ENCODE measurements at places on chromosomes 13 and 19.

DNA sequence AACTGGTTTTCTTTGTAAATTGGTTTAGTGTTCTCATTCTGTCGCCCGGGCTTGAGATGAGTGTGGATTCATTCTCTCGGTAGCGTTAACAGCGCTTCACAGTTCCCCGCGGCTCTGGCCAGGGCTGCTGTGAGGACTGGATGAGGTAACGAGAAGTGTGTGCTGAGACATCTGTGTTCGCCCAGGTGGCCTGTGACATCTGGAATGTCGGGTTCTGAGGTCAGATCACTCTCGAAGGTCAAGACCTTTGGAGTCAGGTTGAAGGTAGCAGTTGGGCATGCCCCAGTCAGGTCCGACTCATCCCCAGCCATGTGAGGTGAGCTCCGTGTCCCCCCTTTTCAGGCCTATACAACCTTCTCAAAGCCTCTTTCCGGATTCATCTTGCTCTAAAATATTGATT is 13.4 kb upstream of the TUBGCP3 start:
- no peak for DNase-seq

GRCh38 chr13:110412132-110412914 is 105.2 kb downstream of the COL4A2 start:
- peak; percentile 24 for DNase-seq

DNA sequence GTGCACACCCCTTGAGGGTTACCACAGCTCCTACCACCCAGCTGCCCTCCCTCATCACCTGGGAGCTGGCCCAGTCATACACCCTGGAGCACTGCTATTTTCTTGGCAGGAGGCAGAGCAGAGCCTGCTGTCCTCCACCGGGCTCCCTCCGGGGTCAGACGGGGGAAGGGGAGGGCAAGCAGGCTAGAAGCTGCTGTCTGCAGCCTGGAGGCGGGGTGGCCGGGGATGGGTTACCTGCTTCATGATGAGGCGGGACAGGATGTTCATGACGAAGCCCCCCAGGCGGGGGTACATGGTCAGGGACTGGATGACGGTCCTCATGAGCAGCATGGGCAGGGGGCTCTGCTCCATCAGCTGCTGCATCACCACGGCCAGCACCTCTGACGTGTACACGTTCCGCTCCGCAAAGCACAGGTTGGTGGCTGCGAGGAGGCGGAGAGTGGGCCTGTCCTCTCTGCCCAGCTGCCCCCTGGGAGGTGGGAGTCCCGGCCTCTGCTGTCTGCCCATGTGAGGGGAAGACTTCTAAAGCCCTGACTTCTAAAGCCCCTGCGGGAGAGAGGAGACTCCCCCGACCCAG is 2.7 kb upstream of the RSPH6A start:
- no peak for DNase-seq

DNA sequence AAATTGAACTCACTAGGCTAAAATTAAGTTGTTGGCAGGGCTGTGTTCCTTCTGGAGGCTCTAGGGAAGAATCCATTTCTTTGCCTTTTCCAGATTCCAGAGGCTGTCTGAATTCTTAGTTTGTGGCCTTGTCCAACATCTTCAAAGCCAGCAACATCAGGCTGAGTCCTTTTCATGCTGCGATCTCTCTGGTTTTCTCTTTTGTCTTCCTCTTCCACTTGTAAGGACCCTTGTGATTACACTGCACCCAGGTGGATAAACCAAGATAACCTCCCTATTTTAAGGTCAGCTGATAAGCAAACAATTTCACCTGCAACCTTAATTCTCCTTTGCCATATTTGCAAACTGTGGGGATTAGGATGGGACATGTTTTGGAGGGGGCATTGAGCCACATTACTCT is 11.5 kb downstream of the UTP14C start:
- DNase-seq: no peak

- DNase-seq: no peak
These were observed 5.9 kb downstream of the MED16 start for GRCh38 chr19:887072-887471.

DNA sequence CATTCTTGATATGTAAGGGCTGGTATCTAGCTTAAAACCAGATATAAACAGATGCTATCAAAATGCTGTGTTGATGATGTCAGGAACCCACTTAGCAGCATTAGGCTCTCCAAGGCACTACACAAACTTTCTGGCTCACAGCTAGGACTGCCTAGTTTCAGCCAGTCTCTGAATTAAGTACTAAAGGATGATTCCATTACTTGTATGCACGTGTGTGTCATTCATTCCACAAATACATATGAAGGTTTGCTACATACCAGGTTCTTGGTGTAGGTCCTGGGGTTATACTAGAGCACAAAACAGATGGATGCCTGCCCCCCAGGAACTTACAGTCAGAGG is 151.5 kb downstream of the RGCC start:
- no peak for DNase-seq

- no peak for DNase-seq
These were observed 10.7 kb downstream of the MZT1 start for GRCh38 chr13:72716776-72717175.

DNA sequence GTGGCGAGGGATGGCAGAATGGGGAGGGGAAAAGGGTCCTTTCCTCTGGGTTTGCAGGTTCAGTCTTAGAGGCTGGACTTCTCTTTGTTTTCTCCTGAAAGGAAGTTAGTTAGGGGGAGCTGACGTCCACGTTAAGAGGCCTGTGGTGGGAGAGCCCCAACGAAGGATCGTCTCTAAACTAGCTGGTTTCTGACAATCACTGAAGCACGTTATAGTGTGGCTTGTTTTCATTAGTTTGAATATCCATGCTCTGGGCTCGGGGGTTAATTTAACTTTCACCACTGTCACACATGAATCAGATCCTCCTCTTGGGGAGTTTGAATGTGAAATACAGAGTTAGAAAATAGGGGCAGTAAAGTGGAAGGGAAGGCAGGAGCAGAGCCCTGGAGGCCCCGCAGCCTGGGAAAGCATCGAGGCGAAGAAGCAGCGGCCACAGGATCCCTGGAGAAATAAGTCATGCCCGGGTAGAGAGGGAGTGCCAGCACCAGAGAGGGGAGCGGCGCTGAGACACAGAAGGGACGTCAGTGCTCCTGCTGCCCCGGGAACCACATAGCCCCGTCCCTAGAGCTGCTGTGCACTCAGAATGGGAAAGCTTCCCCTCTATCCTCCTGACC is 31.1 kb upstream of the AMER2 start:
- DNase-seq: no peak

DNA sequence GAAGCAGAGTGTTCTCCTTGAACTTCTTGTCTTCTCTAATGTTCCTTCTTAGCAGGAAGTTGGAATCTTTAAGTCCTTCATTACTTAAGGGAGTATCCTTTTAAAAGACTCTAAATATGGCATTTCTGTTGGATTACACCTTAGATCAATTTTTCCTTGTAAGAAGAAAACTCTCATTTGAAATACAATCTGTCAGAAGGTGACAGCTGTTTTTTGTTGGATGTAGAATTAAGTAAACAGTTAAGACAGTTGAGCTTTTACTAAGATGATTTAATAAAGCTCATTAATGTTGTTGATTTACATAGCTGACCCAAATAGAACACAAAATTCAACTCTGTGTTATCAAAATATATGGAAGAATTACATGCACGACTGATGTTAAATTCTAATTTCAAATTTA is 16.7 kb upstream of the MBNL2 start:
- DNase-seq: no peak

GRCh38 chr19:56707821-56708220 is 36.3 kb upstream of the ZNF835 start:
- no peak for DNase-seq

DNA sequence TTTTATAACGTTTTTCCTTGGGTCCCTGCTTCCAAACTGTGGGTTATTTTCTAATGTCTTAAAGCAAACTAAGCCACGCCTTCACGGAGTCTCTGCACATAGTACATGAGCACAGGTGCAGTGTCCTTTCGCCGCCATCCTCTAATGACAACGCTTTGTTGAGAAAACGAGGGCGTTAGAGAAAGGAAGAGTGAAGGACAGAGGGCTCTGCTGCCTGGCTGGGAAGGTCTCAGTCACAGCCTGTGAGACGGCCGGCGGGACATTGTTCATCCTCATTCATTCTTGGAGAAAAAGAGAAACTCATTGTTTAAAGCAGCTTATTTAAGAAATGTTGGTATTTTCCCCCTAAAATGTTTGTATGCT is 9.5 kb downstream of the IL17D start:
- DNase-seq: no peak

- DNase-seq: no peak
These were observed 7.0 kb downstream of the ZNF835 start for GRCh38 chr19:56664511-56664910.

DNA sequence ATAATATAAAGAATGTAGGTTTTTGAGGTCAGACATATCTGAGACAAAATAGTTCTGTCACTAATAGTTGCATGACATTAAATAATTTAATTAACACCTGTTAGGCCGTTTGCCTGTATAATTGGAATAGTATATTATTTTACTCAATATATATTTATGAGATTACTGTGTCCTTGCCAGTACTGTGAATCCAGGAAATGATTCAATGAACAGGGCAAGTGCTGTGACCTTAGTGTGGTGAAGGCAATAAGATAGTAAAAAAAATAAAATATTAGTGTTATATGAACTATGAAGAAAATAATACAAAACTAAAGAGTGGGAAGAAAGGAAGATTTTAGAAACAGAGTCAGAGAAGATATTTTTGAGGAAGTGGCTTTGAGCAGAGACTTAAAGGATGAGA is 403.7 kb downstream of the PCDH9 start:
- DNase-seq: no peak

DNA sequence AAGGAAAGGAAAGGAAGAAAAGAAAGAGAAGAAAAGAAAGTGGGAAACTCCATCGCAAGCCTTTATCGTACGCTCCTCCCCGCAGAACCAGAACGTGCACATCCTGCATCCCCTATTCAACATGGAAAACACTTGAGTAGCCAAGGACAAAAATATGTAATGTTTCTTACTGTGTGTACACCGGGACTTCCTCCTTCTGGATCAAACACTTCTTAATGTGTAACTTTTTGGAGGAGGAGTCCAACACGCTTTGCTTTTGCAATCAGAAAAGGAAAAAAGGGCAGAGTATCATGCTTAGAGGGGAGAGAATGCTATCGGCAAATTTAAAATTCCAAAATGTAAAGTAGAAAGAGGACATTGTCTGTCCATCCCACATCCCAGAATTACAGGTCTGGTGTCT is 7.8 kb upstream of the SHFL start:
- no peak for DNase-seq

DNA sequence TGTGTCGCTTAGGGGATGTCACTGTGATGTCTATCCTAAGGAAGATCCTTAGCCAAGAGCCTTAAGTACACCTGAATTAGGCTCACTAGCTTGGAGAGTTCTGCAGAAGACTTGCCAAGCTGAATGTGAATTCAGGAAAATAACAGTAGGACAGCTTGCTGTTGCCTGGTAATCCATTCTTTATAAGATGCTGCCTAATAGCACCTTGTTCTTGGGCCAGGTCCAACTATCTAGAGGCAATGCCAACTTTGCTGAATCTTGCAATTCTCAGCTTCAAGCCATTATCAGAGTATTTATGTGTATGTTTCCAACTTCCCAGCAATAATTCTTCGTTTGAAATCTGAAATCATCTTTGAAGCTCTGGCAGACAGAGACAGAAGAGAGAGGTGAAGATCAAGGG is 102.8 kb downstream of the PCDH17 start:
- no peak for DNase-seq

DNA sequence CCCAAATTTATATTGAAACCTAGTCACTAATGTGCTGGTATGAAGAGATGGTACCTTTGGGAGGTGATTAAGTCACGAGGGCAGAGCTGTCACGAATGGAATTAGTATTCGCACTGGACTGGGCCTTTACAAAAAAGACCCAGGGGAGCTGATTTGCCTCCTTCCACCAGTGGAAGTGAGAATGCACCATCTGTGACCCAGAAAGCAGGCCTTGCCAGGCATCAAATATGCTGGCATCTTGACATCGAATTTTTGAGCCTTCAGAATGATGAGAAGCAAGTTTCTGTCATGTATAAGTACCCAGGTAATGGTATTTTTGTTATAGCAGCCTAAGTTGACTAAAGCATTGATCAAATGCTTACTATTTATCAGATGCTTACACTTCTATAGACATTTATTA is 373.6 kb downstream of the FGF14 start:
- no peak for DNase-seq

DNA sequence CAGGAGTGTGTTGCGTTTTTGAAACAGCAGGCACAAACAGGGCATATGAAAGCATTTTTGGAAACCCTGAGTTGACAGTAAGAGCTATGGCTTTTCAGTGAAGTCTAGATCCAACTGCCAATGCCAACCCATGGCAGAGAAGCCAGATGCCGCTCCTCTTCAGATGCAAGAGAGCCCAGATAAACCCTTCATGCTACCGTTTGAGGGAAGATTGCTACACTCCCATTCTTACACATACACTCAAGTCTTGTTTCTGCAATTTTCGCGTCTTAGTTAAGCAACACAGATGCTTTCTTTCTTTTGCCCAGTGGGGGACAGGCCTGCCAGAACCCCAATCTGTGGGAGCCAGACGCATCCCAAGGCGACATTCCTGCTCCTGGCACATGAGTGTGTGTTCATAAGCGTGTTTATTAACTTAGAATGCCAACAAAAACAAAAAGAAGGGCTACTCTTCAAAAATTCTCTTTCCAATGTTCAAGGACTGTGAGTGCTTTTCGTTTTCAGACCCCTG is 10.4 kb downstream of the BORCS8 start:
- no peak for DNase-seq

GRCh38 chr13:33276570-33276969 is 9.0 kb downstream of the STARD13 start:
- DNase-seq: no peak

GRCh38 chr19:43618921-43619261 is 538 bp downstream of the ZNF428 start:
- peak; percentile 13 for DNase-seq

DNA sequence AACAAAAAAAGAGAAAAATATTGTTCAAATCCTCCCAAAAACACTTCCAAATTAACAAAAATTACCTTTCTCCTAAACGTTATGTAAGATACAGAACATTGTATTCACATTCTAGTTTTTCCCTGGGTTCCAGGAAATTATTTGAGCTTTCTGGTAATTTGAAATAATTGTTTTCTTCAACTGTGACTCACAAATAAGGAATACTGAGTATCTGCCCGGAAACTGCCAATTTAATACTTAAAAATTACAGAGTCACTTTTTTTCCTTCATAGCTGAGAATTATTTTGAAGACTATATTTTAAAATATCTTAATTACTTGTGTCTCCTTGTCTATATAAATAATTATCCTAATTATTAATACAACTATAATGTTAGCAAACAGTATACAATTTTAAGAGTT is 709.0 kb upstream of the ARGLU1 start:
- DNase-seq: no peak

DNA sequence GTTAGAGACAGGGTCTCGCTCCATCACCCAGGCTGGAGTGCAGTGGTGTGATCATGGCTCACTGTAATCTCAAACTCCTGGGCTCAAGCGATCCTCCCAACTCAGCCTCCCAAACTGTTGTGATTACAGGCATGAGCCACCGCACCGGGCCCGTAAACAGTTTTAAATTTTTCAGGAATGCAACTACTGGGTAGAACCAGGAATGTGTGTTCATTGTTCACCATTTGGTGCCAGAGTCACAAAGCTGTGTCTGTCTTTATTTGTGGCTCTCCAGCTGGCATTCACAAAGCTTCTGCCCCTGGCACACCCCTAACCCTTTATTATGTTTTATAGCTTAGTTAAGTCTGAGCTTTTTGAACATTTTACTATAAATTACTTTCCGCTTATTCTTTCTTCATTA is 19.8 kb upstream of the ACP7 start:
- no peak for DNase-seq

- DNase-seq: no peak
These were observed 140.2 kb downstream of the TNFSF13B start for GRCh38 chr13:108409730-108410129.

Data from naive thymus-derived CD8-positive, alpha-beta T cell (primary cell).